Effector CD4-positive, alpha-beta T cell (primary cell): ENCODE measurements at places on chromosomes 2 and 18.

- DNase-seq: no peak
Observed at GRCh38 chr2:169649278-169649677, 44.9 kb downstream of the CFAP210 start.

DNA sequence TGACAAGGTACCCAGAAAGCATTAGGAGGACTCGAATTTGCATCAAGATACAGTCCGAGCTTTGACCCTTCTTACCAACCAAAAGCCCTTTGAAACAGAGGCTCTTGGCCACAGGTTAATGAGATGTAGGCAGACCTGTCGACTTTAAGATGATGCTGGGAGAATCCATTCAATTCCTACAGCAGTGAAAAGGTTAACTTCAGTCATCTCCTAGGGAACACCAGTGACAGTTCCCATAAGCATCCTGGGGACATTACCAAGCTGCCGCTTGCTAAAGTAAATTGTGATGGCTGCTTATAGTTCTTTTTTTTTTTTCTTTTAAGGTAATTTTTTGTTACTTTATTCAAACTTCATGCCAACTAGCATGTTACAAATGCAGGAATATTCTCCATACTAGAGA, 379.3 kb downstream of the SOX11 start:
- DNase-seq: no peak

DNA sequence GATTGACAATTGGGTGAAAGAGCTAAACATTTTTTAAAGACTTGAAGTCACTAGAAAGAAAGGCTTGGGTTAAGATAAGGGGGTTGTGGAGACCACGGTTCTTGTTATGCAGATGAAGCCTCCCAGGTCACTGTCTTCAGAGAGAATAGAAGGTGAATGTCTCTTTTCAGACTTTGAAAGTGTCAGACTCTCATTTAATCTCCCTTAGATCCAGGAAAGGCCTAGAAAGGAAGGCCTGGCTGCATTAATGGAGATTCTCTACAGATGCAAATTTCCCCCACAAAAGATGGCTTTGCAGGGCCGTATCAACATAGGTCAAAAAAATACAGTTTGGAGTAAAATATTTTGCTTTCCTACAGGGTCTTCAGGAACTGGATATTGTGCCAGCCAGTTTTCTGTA, 193.9 kb downstream of the RTP5 start:
- DNase-seq: no peak

GRCh38 chr2:7825591-7826312, 856.1 kb upstream of the ID2 start:
- DNase-seq: no peak
